ENCODE measurements at places on chromosomes 13 and 19. TPM values are rescaled to one million over a fixed set of nuclear protein-coding genes. Genes with fewer than 3 reads are reported as not detected.

The ASPDH gene
- polyA plus RNA-seq, result 11.5 TPM

GRCh38 chr13:60957816-60958215, 457.8 kb downstream of the PCDH20 start:
- DNase-seq, result no peak

The ZNF577 gene
- 40.9 TPM for polyA plus RNA-seq

GRCh38 chr19:2064788-2065524, 13.9 kb upstream of the MKNK2 start:
- DNase-seq, result no peak

The DCLK1 gene
- 4.5 TPM for polyA plus RNA-seq

- DNase-seq, result no peak
These were observed 29.9 kb downstream of the SHISA2 start for GRCh38 chr13:26021956-26022355.

The CEACAM20 gene
- not detected for polyA plus RNA-seq

The CATSPERD gene
- not detected for polyA plus RNA-seq

The EIF3K gene
- 345 TPM for polyA plus RNA-seq

DNA sequence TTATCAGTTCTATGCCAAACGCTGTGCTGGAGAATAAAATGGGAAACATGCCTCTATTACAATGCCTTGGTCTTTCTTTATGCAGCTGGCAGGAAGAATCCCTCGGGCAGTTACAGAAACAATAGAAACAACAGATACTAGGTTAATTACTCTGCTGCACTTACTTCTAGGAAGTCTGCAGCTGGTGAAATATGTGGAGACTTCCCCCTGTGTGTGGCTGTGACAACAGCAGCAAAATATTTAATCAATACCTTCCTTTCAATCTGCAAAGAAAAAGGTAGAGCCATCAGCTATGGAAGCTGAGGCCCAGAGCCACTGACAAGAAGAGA, 9.9 kb downstream of the STOML3 start:
- DNase-seq, result no peak

DNA sequence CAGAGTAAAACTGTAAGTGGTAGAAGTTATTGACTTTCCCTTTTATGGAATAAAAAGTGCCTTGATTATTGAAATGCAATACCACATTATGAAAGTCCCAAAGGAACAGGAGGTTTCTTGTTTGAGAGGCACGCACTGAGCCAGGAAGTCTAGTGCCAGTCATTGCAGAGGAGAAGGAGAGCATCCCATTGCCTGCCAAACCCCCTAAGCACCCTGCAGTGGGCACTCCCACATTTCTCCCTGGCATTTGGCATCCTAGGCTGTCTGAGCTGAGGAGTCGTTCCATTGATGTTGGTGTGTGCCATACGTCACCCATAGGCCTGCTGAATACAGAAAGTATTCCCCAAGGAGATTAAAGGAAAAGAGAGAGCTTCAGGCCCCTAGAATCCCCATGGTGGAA, 85.7 kb upstream of the MBNL2 start:
- DNase-seq, result no peak

GRCh38 chr13:96671073-96671472, 323.2 kb downstream of the OXGR1 start:
- no peak for DNase-seq

DNA sequence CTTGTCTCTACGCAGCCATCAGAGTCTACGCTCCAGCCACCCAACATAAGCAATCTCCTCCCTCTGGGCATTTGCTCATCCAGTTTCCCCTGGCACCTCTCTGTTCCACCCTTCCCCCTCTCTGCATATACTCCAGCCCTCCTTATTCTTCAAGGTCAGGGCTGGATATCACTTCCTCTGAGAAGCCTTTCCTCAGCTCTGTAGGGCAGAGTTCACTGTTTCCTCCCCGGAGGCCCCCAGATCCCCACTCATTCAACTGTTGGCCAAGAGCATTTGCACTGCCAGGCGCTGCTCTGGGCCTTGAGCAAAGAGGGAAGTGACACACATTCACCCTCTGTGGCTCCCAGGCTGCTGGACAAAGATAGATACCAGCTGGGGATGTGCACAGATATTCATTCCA, 3.3 kb downstream of the FCGRT start:
- DNase-seq, result no peak

DNA sequence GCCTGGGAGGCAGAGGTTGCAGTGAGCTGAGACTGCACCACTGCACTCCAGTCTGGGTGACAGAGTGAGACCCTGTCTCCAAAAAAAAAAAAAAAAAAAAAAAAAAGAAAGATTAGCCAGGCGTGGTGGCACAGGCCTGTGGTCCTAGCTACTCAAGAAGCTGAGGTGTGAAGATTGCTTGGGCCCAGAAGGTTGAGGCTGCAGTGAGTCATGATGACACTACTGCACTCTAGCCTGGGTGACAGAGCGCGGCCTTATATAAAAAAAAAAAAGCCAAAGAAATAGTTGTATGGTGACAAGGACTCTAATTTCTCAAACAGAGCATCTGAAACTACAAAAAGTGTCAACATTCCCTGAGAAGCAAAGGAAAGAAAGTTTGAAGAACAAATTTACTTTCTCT, 3.4 kb downstream of the PBX4 start:
- DNase-seq, result no peak
